ENCODE measurements at places on chromosomes 2 and 18. TPM values are rescaled to one million over a fixed set of nuclear protein-coding genes. Genes with fewer than 3 reads are reported as not detected.

RAB17 gene
- total RNA-seq: 0.28 TPM

SP5 gene
- total RNA-seq: 4.3 TPM

LDLRAD4 gene
- total RNA-seq: 0.09 TPM

DNA sequence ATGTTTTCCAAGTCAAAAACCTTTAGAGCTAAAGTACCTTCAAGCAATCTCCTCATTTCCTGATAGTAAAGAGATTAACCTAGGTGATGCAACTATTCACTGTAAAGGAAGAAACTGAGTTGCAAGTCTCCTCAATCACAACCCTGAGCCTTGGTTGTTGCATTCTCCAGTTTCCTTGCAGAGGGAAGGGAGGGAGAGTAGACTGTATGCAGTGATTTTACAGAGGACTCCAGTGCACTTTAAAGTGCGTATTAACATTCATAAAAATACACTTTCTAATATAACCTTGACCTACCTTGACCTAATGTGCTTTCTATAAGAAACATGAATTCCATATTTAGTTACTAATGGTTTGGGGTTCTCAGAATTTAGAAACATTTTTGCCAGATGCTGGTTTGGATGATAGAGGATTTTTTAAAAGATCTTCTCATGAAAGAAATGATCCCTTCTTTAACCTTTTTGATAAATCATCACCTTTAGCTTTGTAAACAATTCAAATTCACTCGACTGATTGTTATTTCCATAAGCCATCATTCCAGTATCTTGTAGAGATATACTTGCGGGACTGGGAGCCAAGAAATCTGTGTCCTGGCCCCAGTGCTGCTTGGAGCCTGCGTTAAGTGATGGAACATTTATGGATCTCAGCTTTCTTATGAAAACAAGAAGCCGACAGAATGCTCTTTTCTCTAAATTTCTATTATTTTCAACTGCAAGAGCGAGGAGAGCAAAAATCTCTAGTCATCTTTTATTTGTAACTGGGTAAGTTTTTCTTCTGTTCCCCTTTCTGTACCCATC, 228.3 kb downstream of the ZNF521 start:
- DNase-seq: no peak

DNA sequence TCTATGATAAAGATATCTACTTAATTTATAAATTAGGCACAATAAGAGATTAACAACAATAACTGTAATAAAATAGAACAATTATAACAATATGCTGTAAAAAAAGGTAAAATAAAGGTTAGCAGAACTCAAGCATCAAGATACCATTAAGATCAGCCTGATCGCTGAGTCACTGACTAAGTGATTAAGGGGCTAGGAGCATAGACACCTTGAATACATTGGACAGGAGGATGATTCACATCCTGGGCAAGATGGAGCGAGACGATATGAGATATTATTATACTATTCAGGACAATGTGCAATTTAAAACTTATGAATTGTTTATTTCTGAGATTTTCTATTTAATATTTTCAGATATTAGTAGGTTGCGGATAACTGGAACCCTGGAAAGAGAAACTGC, 1277.8 kb upstream of the ZEB2 start:
- DNase-seq: no peak

- DNase-seq: no peak
Measured at GRCh38 chr18:11784674-11785304, 66.4 kb upstream of the CHMP1B start.

DNA sequence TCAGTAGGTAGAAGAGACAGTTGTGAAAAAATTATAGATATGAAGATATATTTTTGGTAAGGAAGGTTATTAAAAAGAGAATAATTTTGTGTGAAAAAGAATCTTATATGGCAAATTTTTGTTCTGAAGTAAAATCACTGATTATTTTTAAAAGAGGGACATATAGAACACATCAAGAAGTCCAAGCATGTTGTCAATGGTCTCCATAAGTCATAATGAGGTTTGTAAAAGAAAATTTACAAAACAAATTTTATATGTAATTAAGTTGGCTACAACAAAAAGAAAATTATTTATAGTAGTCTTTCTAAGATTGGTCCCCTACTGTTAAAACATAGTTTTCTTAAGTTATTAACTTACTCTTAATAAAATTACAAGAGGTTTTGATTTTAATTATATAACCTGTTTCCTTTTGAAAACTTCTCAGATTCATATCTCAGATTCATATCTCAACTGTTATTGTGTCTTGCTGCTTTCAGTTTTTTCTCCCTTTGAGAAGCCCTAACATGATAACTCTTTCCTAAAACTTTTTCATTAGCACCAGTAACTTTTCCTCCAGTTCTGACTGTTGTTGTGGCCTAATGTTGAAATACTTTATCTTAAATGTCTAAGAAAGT, 81.2 kb downstream of the SH3YL1 start:
- no peak for DNase-seq

- peak; percentile 78 for DNase-seq
Measured at GRCh38 chr2:219542931-219543595, 546 bp downstream of the CHPF start.

DNA sequence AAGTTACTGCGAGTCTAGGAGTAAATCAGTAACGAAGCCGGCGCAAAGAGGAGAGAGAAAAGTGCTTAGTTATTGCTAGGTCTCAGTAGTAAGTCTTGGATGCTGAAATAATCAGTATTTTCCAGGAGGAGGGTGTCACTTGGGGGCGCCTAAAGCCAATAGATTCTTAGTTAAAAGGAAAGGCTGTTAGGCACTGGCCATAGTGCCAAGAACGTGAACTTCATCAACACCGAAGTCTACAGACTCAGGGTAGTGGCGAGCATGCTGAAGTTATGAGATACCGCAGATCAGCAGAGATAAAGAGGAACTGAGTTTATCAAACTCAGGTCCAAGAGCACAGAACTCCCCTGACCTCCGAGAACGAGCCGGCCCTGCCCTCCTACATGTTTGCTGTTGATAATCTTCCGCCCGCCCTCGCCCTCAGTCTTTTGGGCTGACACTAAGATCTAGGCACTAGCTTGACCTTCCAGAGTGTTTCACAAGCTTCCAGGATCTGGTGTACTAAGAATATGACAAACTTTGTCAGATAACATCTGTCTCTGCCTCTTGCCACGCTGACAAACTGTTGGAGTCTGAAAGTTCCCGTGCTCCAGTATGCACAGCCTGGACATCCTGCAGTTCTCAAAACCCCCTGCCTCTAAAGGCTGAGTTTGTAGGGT, 49.2 kb downstream of the CYB5A start:
- no peak for DNase-seq

- no peak for DNase-seq
Measured at GRCh38 chr2:80288576-80288975, 16.0 kb downstream of the LRRTM1 start.

Data from SJSA1 (cell line).